NCI-H2081 (cell line): ENCODE measurements at places on chromosomes 11 and 22.

DNA sequence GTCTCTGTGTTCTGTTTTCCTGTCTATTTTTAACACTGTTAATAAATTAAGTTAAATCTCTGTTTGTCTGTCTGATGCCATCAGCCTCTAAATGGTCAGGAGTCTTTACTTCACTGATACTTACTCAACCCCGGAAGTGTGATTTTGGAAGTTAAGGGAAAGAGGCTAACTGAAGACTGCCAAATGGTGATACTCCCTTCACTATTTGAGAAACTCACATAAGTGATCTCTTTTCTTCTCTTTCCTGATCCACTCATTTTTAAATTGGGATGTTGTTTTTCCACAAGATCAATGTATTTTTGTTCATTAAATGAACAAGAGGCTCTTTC, 389 bp upstream of the CASP12 start:
- DNase-seq = no peak

- DNase-seq = peak; percentile 50
Measured at GRCh38 chr11:76615950-76616349, 54.6 kb downstream of the LRRC32 start.

GRCh38 chr11:116986521-116987105, 111.6 kb downstream of the SIK3 start:
- DNase-seq = no peak

DNA sequence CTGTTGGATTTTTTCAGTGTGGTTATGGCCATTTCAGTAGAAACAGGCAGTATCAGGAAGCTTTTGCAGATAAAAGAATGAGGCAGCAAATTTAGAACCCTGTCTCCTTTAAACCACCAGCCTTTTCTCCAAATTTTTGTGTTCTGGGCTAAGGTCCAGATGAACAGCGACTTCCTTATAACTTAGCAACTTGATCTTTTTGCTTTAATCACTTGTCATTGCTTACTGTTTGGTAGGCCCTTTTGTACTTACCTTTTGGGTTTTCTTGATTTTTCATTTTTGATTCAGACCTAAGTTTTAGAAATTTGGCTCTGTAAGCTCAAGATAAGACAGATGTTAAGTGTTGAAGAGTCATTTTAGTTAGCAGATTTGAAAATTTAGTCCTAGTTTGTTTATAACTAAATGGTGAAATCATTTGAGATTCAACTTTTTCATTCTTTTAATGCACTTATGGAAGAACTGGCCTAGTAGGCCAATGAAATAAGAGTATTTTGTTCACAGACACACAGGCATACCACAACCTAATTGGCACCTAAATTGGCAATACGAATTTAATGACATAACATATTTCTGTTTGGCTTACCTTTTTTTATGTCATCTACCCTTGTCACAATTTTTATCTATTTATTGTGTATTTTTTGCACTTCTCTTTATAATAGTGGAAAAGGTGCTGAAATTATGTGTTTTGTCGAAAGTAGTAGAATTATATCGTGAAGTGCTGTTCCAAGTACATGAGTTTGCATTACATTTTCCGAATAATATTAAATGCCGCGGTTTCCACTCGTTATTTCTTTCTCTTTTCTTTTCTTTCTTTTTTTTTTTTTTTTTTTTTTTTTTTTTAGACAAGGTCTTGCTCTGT, 2.1 kb downstream of the RTN3 start:
- no peak for DNase-seq

DNA sequence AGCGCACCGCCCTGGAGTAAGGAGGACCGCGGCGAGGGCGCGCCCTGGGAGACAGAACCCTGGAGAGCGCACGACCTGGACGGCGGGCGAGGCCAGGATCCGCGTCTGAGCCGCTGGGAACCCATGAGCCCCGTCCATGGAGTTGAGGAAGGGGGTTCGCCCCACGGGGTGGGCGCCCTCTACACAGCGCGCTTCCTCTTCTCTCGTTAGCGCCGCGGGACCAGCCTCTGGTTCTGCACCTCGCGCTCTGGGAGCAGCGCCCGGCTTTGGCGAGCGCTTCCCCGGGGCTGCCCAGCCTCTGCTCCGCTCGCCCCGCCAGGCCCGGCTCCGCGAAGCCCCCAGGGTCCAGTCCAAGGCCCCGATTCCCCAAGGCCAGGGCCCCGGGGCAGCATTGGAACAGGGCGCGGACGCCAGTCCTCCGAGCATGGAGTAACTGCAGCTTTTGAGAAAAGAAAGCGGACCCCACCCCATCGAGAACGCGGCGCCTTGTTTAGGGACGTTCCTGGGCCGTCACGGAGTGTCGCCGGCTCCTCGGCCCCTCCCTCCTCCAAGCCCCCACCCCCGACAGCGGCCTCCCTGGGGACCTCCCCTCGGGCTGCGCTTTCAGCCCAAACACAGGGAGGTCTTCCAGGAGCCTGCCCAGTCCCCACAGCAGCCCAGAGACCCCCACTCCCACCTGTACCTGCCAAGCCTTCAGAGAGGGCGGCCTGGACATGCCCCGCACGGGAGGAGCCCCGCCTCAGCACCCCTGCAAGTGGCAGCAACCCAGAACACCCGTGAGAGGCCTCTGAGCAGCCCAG, 56.2 kb downstream of the BRD1 start:
- DNase-seq = no peak

DNA sequence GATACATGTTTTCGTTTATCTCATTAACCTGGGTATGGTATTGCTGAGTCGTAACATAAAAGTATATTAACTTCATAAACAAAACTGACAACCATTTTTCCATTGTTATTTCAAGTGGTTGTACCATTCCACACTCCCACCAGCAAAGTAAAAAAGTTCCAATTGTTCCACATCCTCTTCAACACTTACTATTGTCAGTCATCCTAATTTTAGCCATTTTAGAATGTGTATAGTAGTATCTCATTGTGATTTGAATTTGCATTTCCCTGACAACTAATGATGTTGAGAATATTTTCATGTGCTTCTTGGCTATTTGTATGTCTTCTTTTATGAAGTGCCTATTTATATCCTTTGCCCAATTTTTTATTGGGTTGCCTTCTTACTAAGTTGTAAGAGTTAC, 10.5 kb upstream of the CD3E start:
- no peak for DNase-seq

DNA sequence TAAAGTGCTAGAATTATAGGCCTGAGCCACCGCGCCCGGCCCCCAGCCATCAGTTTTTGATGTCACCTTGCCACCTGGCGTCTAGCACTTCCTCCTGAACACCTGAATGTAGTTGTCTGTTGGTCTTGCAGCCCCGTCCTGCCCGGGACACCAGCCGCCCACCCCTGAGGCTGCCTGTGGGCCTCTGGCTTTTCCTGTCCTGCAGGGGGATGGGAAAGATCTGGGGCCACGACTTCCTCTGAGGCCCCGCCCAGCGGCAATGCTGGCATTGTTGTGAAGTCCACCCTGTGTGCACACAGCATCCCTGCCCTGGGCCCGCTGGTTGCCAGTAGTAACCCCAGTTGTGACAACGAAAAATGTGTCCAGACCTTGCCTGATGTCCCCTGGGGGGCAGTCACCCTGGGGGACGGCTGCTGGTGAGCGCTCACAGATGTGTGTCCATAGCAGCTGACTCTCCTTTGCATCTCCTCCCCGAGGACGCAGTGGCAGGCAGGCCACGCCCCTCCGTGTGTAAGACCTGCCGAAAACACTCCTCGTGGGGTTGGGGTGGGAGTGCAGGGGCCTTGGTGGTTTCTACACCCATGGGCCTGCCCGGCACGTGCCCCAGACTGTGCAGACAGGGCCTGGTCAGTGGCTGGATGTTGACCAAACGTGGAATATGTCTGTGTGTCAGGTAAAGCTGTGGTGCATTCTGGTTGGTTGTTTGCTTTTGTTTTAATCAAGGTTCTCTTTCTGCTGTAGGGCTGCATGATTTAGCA, 6.8 kb downstream of the SELENOO start:
- no peak for DNase-seq

DNA sequence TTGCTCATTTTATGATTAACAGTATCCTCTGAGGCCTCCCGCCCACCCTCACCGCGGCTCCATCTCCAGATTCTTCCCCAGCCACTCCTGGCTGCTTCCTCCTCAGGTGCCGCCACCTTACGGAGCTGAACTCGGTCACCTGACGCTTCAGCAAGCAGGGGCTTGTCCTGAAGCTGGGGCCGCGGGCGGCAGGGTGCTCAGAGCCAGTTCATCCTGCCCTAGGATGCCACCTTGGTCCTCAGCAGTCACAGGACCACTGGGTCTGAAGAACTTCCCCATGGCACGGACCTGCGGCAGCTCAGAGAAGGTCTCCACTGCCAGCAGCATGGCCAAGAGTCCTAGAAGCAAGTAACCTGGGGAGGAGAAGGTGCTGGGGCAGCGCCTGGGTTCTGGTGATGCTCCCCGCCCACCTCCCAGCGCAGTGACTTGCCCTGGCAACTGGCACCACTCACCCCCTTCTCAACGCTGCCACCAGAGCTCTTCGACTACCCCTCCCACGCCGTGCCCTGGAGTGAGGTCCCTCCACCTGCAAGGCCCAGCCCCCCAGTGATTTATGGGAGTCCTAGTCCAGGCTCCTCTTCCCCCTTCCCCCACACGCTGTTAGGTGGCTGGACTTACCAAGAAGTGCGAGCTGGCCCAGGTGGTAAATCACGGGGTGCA, 2.6 kb downstream of the KCNK7 start:
- no peak for DNase-seq

DNA sequence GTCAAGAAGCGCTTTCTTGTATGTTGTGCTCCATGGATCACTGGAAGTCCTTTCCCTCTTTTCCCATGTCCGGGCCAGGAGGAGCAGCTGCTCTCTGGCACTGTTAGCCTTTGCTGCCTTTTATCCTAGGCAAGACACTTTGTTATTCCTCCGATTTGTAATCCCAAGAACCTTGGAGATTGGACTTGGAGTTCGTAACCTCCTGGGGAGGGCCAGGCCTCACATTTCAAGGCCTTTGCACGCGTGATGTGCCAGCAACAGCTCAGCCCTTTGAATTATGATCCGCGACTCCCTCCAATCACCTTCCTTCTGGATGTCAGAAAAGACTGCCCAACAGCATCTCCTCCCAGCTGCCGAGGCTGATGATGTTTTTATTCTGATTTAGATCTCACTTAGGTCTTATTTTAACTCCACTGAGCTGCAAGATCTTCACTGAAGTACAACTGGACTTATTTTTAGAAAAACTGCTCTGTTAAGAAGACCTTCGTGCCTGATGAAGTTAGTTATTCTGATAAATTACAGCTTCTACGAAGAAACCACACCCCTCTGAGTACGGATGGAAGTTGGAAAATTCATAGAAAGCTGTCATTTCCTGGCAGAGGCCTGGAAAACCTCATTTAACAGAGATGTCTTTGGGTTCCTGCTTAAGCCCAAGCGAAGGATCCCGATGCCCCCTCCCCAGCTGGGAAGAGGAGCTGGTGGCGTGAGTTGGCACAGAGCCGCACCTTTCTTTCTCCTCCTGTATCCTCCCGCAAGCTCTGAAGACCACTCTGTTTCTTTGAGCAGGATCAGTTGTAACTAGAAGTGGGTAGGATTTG, 62.4 kb downstream of the PARVB start:
- DNase-seq = no peak

- DNase-seq = no peak
Measured at GRCh38 chr22:45866126-45866645, 110.8 kb downstream of the WNT7B start.

DNA sequence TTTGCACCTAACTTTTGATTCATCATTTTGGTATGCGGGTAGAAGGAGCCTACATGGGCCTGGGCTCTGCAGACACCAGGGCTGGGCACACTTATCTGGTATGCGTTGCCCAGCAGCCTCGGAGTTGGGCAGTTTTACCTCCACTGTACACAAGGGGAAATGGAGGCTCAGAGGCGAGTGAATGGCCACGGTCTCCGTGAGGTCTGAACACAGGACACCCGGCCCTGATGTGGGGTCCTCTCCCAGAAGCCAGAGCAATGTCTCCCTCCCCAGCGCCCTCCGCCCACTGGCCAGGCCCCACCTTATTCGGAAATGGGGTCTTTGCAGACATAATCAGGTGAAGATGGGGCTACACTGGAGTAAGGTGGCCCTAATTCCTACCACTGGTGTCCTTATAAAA, 43.7 kb downstream of the OSBPL5 start:
- DNase-seq = no peak

DNA sequence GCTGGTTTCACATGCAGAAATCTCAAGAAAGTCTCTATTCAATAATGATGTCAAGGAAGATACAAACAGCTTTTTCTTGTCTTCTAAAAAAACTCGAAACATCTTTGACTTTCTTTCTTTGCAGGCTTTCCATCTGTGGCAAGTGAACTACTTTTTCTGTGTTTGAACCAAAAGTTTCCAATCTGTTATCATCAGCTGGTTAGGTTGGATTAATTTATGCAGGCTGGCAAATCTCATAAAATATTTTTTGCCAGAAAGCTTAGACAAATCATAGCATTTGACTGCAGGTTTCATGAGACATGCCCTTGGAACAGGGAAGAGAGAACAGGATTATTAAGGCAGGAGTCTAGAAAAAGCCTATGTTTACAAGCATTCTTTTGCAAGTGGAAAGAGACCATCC, 86.1 kb upstream of the ARHGAP42 start:
- no peak for DNase-seq

DNA sequence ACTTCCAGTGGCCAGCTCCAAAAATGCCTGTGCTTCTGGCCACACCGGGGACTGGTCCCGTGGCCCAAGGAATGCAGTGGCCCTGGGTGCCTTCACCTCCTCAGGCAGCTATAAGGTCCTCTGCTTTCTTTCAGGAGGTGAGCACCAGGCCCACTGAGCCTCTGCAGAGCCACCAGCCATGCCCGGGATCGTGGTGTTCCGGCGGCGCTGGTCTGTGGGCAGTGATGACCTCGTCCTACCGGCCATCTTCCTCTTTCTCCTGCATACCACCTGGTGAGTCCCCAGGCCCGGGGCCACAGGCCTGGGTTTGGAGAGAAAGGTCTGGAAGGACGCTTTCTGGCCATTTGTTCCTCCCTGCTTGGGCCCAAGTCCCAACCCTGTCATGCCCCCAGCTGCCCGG, 32.5 kb upstream of the MYRF start:
- no peak for DNase-seq

DNA sequence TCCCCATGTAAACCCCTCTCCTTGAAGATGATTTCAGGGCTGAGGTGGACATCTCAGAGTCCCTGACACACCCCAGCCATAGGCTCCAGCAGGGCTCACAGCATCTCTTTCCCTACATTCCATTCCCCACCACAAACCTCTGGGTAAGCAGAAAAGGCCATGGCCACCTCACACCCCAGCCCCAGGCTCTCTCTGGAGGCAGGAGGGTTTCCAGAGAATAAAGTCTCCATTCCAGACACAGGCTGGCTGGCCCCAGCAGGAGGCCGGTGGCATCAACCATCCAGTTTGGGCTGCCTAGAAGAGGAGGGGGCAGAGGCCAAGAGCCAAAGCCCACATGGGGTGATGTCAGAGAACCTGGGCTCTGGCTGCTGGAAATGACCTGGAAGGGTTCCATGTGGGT, 61.4 kb downstream of the TP53I11 start:
- no peak for DNase-seq
